AG09319 (cell line): ENCODE measurements at places on chromosomes 3 and 15.

DNA sequence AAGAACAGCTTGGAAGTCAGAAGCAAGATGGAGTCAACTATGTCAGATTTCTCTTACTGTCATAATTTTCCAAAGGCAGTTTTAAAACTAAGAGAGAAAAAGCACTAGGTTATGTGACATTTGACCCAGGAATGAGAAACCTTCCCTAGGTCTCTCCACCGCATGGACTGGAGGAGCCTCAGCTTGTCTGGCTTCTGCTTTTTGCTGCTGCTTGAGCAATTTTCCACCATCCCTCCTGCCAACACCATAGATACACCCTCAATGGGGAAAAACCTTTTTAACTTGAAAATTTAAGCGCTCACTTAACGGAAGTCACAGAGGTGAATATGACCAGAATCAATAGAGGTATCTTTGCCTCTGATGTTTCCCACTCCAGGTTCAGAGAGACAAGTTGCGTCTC lies 17.8 kb upstream of the IREB2 start:
- DNase-seq = no peak

DNA sequence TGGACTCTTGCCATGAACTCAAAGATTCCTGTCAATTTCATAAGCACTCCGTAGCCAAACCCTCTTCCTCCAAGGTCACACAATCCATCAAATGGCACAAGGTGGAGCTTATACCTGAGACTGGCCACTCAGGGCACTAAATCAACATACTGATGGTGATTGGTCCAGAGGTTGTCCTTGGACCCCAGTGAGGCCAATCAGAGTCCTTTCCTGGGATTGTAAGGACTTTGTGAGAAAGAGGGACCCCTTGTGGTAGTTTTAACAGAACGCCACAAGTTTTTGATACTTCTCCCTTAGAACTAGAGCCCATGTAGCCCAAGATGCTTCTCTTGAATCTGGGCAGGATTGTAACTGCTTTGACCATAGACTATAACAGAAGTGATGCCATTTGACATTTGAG lies 44.4 kb upstream of the LARS2 start:
- DNase-seq = no peak

DNA sequence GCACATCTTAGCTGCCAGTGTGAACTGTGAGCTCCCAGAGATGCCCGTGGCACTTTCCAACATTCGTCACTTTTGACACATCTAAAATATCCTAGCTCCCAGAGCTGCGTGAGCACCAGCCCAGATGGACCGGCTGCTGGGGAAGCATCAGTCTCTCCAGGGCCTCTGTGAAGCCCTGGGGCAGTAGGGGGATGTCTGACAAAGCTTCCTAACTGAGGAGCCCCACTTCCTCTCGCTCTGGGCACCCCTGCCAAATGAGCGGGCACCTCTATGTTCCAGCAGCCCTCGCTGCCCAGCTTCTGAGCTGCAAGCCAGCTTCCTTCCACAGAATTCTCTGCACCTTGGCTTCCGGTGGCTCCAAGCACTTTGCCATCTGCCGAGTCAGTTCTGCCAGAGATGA lies 91.1 kb downstream of the LIPC start:
- no peak for DNase-seq

DNA sequence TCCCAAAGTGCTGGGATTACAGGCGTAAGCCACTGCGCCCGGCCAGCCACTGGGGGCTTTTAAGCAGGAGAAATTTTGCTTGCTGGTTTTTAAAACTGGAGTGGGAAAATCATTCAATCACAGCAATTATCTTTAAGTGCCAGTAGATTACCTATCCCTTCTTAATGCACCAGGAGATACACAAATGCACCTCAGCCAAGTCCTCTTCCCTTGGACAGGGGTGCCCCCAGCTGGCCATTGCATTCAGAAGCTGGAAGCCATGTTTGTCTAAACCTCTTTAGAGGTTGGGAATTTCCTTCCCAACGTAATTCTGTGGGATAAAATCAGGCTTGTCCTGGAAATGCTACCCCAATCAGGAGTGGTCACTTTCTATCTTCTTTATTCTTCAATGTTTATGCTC lies 26.6 kb downstream of the MIX23 start:
- DNase-seq = no peak
